ENCODE measurements at places on chromosomes 3 and 15.
A peak's percentile ranks its signal among the peaks of the same experiment; 100 is the strongest.

- DNase-seq, result no peak
These were observed 45.7 kb downstream of the EXOG start for GRCh38 chr3:38541806-38542205.

DNA sequence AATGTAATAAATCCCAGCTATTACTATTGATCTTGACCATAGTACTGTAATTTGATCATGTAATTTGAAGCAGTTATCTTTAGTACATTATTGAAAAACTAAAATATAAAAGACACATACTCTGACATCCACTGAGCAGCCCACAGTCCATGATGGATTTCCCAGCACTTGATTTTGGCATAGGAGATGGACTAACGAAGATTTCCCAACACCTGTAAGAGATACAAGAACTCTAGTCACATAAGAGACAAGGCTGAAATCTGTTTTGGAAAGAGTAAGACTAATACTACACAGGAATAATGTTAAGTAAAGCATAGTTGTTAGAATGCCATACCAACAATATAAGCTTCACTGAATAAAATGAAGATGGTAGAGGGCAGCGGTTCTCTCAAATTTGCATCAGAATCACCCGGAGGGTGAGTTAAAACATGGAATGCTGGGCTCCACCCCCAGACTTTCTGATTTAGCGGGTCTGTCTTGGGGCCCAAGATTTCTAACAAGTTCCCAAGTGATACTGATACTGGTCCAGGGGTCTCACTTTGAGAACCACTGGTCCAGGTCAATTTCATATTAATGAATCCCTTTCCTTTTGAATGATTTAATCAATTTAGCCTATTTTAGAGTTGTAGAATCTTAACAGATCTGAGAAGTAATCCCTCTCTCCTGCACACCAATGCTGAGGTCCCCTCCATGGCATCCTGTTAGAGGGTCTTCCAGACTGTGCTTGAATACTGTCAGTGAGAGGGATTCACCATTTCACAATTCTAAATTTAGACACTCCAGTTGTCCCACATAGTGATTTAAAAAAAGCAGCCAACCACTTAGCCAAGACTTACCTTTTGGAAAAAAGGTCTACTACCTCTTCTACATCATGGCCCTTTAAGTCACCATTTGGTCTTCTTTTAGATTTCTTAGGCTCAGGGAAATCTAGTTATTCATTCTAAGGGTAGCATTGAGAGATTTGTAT is 11.5 kb downstream of the RABL3 start:
- no peak for DNase-seq

DNA sequence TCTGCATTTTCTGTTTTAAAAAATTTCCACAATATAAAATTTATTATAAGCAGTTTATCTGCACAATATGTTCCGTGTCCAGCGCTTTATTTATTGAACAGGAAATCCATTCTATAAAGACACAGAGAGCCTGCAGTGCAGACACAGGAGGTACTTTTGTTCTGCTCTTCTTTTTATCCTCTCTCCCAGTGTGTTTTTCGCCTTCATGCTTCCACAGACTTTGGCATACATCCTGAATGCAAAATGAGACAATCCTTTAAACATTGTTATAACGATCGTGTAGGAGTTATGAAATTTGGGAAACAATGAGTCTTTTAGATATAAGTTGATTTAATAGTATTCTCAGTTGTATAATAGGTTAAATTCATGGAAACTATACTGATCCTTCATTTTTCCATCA is 749.2 kb downstream of the NAALADL2 start:
- DNase-seq, result no peak

GRCh38 chr15:43241100-43241499 is 20.3 kb upstream of the EPB42 start:
- DNase-seq, result no peak

GRCh38 chr3:99439892-99440291 is 198.5 kb upstream of the COL8A1 start:
- no peak for DNase-seq

GRCh38 chr15:90306560-90306959 is 41.1 kb downstream of the NGRN start:
- peak; percentile 19 for DNase-seq

GRCh38 chr3:120344349-120344748 is 4.8 kb downstream of the LRRC58 start:
- no peak for DNase-seq

DNA sequence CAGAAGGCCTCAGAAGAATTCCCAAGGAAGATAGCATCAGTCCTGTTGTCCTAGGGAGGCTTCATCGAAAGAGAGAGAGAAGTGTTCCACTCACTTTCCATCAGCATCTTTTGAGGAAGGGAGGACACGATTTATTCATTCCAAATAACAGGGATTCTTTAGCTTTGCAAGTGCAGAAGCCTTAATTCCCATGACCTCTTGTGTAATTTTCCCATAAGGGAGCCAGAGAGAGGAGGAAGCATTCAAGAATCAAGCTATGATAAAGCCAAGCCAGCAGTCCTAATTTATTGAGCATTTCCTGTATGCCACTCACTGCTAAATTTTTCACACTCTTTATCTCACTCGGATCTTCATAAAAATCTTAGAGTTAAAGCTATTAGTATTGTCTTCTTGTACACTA is 169.7 kb upstream of the MITF start:
- DNase-seq, result no peak

DNA sequence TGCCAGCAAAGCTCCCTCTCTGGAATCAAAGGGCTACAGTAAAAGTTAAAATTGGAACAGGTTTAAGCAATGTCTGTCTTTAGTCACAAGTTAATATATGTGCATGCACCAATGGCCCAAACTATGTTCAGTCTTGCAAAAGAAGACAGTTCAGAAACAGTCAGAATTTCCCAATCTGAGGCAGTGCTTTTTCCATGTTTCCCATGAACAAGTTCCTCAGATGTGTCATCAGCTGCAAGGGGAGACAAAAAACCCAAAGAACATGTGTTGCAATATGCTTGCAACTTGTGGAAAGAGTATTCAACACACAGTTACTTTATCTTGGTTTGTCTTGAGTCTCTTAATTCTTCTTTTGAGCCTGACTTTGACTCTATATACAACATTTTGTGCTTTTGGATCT is 148.4 kb downstream of the USP13 start:
- no peak for DNase-seq

- no peak for DNase-seq
These were observed 228.7 kb downstream of the VPS13C start for GRCh38 chr15:61831505-61831921.

DNA sequence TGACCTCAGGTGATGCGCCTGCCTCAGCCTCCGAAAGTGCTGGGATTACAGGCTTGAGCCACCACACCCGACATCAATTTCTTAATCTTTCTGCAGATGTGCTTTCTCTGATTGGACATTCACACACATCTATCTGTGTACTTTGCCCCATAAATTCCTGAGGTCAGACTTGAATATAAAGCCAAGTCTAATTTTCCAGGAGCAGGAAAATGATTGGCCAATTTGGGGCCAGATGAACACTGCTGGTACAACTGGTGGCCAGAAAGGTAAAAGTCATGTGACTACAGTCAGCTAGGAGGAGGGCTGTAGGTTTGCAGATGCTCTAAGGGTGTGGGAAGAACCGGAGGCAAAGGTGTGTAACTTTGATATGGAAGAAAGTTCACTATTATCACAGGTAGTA is 3.2 kb upstream of the RAD51 start:
- no peak for DNase-seq

Measured in activated CD4-positive, alpha-beta T cell treated with anti-CD3 and anti-CD28 coated beads for 4 hours (primary cell).